Stimulated activated CD8-positive, alpha-beta memory T cell treated with anti-CD3 and anti-CD28 coated beads, Interleukin-15, amount 100 ng/mL, for 4 hours (primary cell): ENCODE measurements at places on chromosomes 11 and 22.
A peak's percentile ranks its signal among the peaks of the same experiment; 100 is the strongest.

GRCh38 chr22:20483771-20484170 is 11.8 kb downstream of the KLHL22 start:
- DNase-seq, result no peak

DNA sequence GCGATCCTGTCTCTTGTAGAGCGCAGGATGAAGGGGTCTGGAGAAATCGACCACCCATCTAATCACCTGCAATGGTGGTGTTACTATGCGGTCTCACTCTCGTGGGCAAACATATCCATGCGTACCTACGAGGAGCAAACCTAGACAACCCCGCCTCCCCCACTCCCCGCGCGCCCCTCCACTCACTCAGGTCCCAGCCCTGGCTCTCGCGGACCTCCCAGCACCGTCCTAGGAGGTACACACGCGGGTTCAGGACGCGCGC is 887 bp downstream of the TRPC6 start:
- DNase-seq, result no peak

GRCh38 chr11:123338997-123339752 is 90.9 kb upstream of the GRAMD1B start:
- no peak for DNase-seq

DNA sequence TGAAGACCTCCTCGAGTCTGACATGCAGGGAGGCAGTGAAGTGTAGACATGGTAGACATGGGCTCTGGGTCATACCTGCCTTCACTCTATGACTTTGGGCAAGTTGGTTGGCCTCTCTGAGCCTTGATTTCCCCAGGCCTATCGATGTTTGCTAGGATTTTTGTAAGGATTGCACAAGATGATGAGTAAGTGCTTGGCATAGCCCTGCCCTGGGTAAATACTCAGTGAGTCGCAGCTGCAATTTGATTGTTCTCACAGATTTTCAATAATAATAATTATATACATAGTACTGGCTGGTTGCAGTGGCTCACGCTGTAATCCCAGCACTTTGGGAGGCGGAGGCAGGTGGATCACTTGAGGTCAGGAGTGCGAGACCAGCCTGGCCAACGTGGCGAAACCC is 18.1 kb downstream of the MCM5 start:
- DNase-seq, result no peak

GRCh38 chr11:114156131-114156581 is 96.6 kb downstream of the ZBTB16 start:
- no peak for DNase-seq

GRCh38 chr22:21070690-21071615 is 25.2 kb downstream of the LRRC74B start:
- no peak for DNase-seq

DNA sequence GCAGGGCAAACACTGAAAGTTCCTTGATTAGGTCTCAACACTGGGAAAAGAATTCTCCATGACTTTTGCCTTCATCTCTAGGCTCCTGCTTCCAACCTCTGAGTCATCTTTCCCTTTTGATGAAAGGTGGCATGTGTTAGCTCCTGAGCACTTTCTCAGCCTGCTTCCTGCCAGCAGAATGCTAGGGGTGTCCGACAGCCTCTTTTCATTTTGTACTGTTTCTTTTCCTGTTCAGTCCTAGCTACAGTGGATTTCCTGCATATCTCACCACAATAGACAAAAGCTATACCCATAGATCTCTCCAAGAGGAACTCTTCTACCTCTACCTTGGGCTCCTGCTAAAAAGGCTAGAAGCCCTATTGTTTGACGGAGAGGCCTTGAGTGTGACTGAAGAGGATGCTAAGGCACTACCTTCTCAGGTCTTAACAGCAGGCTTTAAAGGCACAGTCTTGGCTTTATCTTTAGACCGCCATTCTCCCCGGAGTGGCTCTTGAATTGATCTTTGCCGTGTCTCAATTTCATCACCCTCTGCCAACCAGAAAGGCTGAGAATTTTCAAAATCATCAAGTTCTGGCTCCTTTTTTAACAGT is 145.5 kb downstream of the RBFOX2 start:
- DNase-seq, result no peak

- DNase-seq, result no peak
Measured at GRCh38 chr11:66339686-66340483, 3.7 kb upstream of the RIN1 start.

GRCh38 chr22:36328635-36329253 is 59.0 kb downstream of the MYH9 start:
- peak; percentile 45 for DNase-seq

DNA sequence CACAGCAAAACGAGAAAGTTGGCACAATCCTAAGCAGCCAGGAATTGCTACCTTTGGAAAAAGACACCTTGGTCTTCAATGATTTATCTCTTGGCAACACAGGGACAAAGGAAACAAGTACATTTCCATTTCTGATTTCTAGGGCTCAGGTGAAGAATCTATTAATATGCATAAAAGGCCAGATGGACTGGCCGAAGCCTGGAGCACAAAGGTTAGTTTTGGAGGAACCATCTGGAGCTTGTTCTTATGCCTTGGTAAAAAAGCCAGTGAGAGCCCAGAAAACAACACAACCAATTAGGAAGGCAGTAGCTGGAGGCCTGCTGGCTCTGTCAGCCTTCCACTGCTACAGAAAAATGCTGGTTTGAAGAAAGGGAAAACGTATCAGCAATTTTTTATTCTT is 713.5 kb upstream of the API5 start:
- DNase-seq, result no peak

- no peak for DNase-seq
Measured at GRCh38 chr11:67393437-67393836, 1.7 kb downstream of the RAD9A start.

GRCh38 chr11:1573077-1573902 is 1.2 kb upstream of the DUSP8 start:
- DNase-seq, result no peak

- DNase-seq, result no peak
Measured at GRCh38 chr22:17284888-17285287, 65.7 kb upstream of the ADA2 start.

GRCh38 chr11:15828215-15828853 is 528.0 kb downstream of the SOX6 start:
- DNase-seq, result no peak

GRCh38 chr22:35549328-35549727 is 8.7 kb downstream of the RASD2 start:
- DNase-seq, result no peak

DNA sequence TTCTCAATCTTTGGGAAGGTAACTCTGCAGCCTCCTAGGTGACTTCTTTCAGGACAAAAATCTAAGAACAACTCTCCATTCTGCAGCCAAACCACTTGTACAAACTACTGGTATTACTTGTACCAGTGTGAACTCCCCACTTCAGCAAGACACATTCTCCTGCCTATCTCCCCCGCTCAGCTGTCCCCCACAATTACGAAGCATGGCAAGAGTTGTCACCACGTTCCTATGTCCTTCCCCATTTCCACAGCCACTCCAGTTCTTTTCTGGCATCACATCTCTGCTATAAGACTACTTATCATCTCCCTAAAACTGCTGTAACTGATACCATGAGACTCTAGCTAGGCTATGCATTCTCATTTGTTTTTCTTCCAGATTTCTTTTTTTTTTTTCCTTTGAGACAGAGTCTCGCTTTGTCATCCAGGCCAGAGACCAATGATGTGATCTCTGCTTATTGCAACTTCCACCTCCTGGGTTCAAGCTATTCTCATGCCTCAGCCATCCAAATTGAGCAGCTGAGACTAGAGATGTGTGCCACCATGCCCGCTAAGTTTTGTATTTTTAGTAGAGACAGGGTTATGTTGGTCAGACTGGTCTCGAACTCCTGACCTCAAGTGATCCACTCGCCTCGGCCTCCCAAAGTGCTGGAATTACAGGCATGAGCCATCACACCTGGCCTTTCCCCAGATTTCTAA is 71.9 kb upstream of the CDON start:
- no peak for DNase-seq

- DNase-seq, result no peak
Measured at GRCh38 chr11:115710980-115711379, 206.8 kb upstream of the CADM1 start.
